ENCODE measurements at places on chromosomes 13 and 19.

GRCh38 chr13:43564952-43565351 lies 221.8 kb downstream of the ENOX1 start:
- DNase-seq: no peak

- no peak for DNase-seq
These were observed 138.4 kb downstream of the RFC3 start for GRCh38 chr13:33956346-33956745.

- no peak for DNase-seq
These were observed 73.9 kb upstream of the GPR183 start for GRCh38 chr13:99380921-99381645.

- no peak for DNase-seq
These were observed 15.2 kb upstream of the CHST8 start for GRCh38 chr19:33606556-33606955.

GRCh38 chr19:29695765-29696564 lies 19.1 kb downstream of the C19orf12 start:
- DNase-seq: no peak

Measured in stimulated activated CD8-positive, alpha-beta memory T cell treated with anti-CD3 and anti-CD28 coated beads, Interleukin-4, amount 100 ng/mL, for 1 hour (primary cell).